Renal cortex interstitium (tissue), 15 donors: ENCODE measurements at places on chromosomes 1 and 21. TPM values are rescaled to one million over a fixed set of nuclear protein-coding genes. Genes with fewer than 3 reads are reported as not detected.

The KIF14 gene
- 7.9 TPM for polyA plus RNA-seq

The NBPF15 gene
- polyA plus RNA-seq: 78.3 TPM

The PGD gene
- 168 TPM for polyA plus RNA-seq

The VWA1 gene
- polyA plus RNA-seq: 31.6 TPM

The FABP3 gene
- 92.7 TPM for polyA plus RNA-seq
